ENCODE measurements at places on chromosomes 4 and X. TPM values are rescaled to one million over a fixed set of nuclear protein-coding genes. Genes with fewer than 3 reads are reported as not detected.

Gene TIGD4
- total RNA-seq: 6.1 TPM

Gene CLDN34
- total RNA-seq: 0.30 TPM

Gene LARP7
- total RNA-seq: 65.1 TPM

Gene JCHAIN
- total RNA-seq: 1.7 TPM

Gene TRIM61
- 3.6 TPM for total RNA-seq

Gene SERPINA7
- not detected for total RNA-seq

Gene NLGN3
- total RNA-seq: 31.2 TPM

Gene PIN4
- total RNA-seq: 24.9 TPM

Gene HELT
- not detected for total RNA-seq

Gene ETDA
- total RNA-seq: not detected

Gene SYNPO2
- total RNA-seq: 14.3 TPM

Gene TMEM255A
- 43.9 TPM for total RNA-seq

Gene TEC
- total RNA-seq: 2.1 TPM

Gene ADH1A
- total RNA-seq: not detected

Gene GC
- 0.77 TPM for total RNA-seq

Gene GAGE1
- not detected for total RNA-seq

Gene CPLX1
- total RNA-seq: 5.3 TPM

Gene GRPEL1
- total RNA-seq: 31.1 TPM

Gene BEND2
- 0.10 TPM for total RNA-seq

Gene CRMP1
- 99.1 TPM for total RNA-seq

Gene MAGEB2
- total RNA-seq: not detected

Gene TMPRSS11D
- total RNA-seq: not detected

Gene CYLC1
- total RNA-seq: 0.10 TPM

Gene TMEM31
- total RNA-seq: not detected

Gene DAPP1
- total RNA-seq: 1.5 TPM

Gene MAGIX
- total RNA-seq: 2.0 TPM

Gene TCEANC
- total RNA-seq: 9.6 TPM

Gene TBX22
- 0.06 TPM for total RNA-seq

Gene GYG2
- total RNA-seq: 26.1 TPM

Gene NAP1L3
- total RNA-seq: 71.4 TPM

Gene PDLIM3
- total RNA-seq: 56.9 TPM

Gene TMPRSS11F
- total RNA-seq: not detected

Gene STK32B
- total RNA-seq: 12.6 TPM

Gene PDZD11
- 44.9 TPM for total RNA-seq

Gene LINC00632
- total RNA-seq: 60.2 TPM

Gene PRR32
- total RNA-seq: 0.17 TPM
